ENCODE measurements at places on chromosomes 7 and 10.

GRCh38 chr10:97427571-97428179 lies 1.7 kb downstream of the PGAM1 start:
- peak; percentile 54 for DNase-seq

DNA sequence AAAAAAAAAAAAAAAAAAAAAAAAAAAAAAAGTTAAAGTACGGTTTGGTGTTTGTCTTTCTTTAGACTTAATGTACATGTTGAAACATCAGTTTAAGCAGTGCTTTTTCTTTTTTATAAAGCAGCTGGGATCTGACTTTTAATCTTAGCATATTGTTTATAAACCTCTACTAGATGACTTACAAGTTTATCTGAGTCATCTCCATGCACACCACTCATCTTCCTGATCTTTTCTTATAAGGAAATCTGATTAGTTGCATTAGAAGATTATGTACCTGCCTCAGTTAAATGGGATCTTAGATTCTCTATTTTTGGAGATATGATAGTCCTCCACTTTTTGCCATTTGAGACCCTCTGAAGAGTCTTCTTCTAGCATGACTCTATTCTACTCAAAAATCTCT lies 391.9 kb upstream of the LRGUK start:
- DNase-seq, result no peak

DNA sequence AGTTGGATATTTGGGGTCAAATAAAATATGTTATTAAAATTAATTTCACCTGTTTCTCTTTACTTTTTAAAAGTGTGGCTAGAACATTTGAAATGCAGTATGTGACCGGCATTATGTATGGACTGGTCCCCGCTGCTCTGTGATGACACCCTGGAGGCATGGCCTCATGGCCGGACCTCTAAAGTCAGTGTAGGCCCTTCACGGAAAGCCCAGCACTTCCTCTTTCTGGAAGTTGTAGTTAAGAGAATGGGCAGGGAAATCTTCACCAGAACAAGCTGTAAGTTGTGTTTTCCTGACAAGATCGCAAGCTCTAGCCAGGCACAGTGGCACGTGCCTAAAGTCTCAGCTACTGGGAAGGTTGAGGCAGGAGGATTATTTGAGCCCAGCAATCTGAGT lies 38.3 kb upstream of the SRGN start:
- no peak for DNase-seq

- no peak for DNase-seq
Observed at GRCh38 chr10:86815035-86815617, 58.7 kb downstream of the BMPR1A start.

GRCh38 chr10:51876503-51876902 lies 177.1 kb upstream of the CSTF2T start:
- DNase-seq, result no peak

DNA sequence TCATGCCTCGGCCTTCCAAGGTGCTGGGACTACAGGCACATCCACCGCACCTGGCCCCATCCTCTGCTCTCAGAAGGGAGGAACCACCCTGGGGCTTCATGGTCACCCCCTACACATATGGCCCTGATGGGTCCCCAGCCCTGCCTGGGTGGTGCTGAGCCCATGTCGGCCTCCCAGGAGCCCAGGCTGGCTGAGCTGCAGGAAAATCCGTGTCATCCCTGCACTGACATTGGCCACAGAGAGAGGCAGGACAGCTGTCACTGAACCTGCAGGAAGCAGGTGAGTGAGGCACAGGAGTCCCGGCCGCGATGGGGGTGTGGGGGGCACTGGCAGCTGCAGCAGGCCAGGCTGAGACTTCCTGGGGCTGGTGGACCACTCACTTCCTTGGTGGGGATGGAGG lies 8.0 kb downstream of the GRIFIN start:
- no peak for DNase-seq

DNA sequence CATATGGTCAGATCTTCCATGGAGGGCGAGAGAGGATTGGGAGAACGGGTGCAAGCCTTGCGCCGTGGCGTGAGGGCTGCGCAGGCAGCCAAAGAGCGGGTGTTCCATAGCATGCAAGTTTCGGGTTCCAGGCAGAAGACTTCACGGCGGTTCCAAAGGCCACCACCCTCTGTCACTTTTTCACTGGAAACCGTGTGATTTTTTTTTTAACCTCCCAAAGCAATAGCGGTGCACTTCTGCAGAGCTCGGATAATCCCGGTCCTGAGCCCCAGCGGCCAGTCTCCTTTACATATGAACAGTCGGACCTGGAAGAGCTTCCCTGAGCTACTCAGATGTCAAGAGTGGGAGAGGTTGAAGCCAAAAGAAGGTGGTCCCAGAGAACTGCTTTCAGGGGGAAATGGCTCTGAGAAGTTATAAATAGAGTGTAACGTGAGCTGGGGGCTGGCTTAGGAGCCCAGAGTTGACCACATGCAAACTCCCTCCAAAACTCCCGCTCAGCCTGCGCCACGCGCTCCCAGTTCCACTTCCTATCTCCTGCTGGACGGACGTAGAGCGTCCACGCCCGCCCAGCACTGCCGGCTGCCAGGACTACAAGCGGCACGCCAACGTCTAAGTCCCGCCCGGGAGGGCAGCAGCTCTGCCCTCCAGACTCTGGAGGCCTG lies at the start of gene MEOX2:
MEOX2 (minus strand) TSS at position 389 of the 662 bp plus-strand sequence; CDS start at position 108, 281 bp downstream.
- peak; percentile 31 for DNase-seq

GRCh38 chr7:37768611-37769010 lies 79.8 kb upstream of the NME8 start:
- no peak for DNase-seq

DNA sequence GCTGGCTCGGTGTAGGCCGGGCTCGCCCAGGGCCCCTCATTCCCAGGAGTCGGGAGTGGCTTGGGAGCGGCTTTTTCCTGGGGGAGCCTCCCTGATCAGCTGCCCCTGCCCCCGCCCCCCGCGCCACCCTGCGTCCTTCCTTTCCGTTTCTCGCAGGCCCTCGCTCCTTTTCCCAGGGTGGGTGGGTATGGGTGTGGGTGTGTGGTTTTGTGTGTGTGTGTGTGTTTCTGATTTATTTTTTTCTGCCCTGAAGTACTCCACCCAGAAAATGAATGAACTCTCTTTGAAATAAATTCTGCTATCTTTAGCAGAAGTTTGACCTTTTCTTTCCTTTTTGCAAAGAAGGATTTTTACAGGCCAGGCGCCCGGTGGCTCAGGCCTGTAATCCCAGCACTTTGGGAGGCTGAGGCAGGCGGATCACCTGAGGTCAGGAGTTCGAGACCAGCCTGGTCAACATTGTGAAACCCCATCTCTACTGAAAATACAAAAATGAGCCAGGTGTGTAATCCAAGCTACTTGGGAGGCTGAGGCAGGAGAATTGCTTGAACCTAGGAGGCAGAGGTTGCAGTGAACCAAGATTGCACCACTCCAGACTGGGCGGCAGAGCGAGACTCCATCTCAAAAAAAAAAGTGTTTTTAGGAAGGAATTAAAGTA lies 30.0 kb upstream of the AP5Z1 start:
- no peak for DNase-seq

DNA sequence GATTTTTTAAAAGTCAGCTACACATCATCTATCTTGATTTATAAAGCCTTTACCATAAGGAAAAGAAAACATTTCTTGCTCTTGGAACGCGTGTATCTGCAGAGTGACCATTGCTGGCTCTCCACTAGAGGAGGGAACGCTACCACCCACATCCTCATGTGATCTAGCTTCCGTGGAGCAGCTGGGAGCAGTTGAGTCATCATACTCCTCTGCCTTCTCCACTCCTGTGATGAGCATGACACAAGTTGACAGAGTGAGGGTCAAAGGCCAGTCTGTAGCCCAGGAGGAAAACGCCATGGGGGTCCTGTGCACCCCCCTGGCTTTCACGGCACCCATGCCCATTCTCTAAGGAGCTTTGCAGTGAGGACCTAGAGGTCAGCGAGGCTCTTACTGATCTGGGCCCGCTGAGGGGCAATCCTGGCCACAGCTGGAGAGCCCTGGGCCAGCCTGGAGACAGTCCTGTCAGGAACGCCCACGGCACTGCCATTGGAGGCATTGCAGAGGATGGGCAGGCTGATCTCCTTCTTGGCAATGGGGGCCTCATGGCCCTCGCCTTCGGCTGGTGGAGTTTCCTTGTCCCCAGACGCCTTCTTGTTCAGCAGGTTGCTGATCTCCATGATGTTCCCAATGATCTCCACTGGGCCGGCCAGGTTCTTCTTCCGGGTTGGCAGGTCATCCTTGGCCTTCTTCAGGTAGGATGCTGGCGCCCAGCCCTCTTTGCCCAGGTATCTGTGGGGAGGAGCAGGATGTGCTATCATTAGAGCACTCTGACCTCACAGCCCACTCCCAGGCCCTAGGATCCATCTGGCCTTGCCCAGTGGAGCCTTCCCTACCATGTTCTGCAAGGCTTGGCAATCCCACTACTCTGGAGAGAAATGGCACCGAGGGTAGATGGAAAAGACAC lies 119.2 kb downstream of the NEURL1 start:
- DNase-seq, result peak; percentile 24

GRCh38 chr7:99499371-99499720 lies 735 bp downstream of the ZNF394 start:
- DNase-seq, result peak; percentile 42

GRCh38 chr10:386771-387592 lies 251.7 kb downstream of the ZMYND11 start:
- DNase-seq, result no peak

DNA sequence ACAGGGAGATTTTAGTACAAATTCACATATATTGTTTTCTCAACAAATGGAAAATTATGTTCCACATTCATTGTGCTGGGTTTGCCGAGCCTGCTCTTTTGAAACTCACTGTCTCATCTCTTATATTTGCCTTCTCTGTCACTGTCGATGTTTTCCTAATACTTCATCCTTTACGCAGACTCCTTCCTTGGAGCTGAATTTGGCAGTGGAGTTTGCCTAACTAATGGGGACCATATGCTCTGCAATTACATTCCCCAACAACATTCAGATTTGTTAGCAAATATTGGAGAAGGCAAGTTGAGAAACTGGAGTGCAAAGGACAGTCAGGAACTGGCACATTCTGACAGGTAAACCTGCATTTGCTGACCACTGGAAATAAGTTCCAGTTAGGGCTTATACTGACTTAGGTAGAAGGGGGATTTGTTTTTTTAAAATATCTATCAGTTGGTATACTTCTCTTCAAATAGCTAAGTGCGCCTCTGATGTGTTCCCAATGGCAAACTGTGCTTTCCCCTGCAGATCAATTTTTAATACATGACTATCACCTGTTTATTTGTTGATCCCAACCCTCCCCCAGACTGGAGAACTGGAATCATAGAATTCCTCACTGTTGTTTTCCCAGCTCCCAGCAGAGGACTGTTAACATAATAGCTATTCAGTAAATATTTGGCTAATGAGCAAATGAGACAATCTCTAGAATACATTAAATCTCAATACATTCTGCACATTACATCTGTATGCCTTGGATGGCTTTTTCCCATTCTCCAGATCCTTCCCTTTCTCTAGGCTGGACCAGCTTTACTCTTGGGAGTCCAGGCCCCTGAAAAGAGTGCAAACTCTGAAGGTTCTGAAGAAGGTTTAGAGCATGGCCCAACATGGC lies 769.3 kb downstream of the KCNMA1 start:
- no peak for DNase-seq

DNA sequence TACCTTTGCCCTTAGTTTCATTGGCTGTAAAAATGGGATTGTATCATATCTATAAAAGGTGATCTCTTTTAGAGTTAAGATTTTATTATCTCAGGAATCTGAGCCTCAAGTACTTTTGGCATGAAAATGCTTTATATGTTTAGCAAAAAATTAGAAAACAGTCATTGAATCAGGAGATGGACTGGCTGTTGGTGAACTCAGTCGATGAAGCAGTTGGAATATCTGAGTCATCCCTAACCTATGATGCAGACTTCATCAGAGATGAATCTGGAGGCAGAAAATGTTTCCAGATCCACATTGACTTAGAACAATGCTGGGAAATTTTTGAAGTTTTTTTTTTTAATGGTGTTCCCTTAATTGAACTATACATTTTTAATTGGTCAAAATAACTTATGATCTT lies 228.5 kb downstream of the SLC25A13 start:
- DNase-seq, result peak; percentile 22

- no peak for DNase-seq
Observed at GRCh38 chr7:154581251-154581890, 421.6 kb downstream of the PAXIP1 start.

GRCh38 chr10:58362027-58362789 lies 23.0 kb upstream of the TFAM start:
- no peak for DNase-seq

DNA sequence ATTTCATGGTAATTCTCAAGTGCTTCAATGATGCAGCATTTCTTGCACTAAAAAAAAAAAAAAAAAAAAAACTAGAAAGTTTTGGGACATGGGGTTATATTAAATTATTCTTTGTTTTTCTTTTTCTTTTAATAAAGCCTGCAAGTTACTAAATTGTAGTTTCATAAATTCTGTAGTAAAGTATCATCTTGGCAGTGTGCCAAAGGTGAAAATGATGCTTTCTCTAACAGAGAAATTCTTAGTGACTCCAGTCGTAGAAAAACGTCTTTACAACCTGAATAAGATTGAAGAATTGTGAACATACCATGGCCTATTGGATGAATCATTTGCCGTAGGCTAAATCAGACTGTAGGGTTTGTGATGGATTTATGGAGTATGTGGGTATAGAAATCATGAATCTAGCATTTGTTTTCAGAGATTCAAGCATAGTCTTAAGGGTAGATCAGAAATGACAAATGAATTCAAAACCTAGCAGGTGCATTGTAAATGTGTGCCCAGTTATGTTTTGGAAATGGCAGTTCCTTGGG lies 27.1 kb downstream of the RBM17 start:
- no peak for DNase-seq

- DNase-seq, result no peak
Observed at GRCh38 chr10:130921911-130922440, 389.5 kb downstream of the TCERG1L start.

- DNase-seq, result peak; percentile 39
Observed at GRCh38 chr10:31582365-31583052, 263.5 kb downstream of the ZEB1 start.
